ENCODE measurements at places on chromosomes 12 and 14.
A peak's percentile ranks its signal among the peaks of the same experiment; 100 is the strongest.

DNA sequence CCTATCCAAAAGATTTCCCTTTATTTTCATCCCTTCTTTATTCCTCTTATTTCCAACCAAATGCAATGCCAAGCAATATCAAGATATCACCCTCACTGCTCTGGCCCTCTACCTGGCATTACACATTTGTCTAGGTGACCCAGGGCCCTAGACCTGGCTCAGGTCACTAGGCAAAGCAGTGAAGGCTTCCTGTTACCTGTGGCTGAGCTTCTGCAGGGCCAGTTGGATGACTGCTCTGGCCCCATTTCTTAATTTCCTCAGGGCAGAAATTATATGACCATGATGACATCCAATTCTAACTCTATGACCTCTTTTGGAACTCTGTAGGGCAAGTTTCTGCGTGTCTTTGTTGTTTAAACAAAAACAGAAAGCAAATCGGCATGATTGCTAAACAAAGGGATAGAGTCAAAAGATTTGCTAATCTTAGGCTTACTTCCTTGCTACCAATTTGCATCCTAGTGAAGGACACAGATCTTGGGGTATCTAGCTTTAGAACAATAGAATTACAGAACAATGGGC lies 7.4 kb upstream of the CCDC198 start:
- DNase-seq = no peak

GRCh38 chr14:53743371-53743770 lies 213.3 kb downstream of the BMP4 start:
- no peak for DNase-seq

DNA sequence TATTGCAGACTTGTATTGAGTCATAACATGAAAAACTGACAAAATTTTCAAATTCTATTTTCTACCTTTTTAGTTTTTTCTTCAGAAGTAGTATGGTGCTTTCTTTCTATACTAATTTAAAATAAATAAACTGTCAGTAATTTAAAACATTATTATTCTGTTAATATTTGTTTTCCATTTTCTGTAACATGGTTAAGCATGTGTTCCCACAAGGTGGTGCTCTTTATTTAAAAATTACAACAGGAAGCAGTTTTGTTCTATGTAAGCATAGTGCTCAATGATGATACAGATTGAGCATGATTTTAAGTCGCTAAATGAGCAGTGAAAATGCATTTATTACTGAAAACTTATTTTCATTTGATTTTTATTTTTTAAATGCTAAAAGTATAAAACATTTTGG lies 114.6 kb downstream of the PPFIA2 start:
- DNase-seq = peak; percentile 91

DNA sequence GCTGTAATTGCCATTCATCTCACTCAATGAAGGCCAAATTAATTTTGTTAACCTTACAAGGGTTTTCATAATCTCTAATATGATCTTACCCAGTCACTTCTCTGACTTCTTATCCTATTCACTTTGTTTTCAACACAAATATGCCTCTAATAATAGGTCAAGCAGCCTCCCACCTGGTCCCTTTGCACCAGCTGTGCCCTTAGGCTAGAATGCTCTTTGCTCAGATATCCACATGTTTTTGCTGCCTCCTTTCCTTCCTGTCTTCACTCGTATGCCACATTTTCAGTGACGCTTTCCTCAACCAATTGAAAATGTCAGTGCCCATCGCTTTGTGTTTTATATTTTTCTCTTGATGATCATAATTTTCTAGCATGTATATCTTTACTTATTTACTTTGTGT lies 106.4 kb upstream of the SYT10 start:
- DNase-seq = no peak
